WTC11 (cell line): ENCODE measurements at places on chromosomes 7 and 10. TPM values are rescaled to one million over a fixed set of nuclear protein-coding genes. Genes with fewer than 3 reads are reported as not detected.

- DNase-seq = no peak
These were observed 6.7 kb downstream of the OR13A1 start for GRCh38 chr10:45308707-45309106.

DNA sequence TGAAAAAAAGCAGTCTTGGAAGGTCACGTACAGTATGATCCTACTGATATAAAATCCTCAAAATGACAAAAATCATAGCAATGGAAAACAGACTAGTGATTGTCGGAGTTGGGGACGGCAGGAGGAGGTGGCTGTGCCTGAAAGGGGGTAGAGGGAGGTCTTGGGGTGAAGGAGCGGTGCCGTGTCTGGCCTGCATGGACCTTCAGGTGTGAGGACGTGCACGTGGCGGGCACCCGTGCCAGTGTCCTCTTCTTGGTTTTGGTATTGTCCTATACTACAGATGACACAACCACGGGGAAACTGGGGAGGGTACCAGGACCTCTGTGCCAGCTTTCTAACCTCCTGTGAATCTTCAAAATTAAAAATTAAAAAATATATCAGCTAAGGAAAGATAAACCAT lies 73.0 kb downstream of the COBL start:
- no peak for DNase-seq

SMO gene
- 56.9 to 61.4 TPM (median 60.3 TPM) in 3 replicates for total RNA-seq

UFSP1 gene
- total RNA-seq = 3.9 to 4.8 TPM (median 4.6 TPM) in 3 replicates

SFMBT2 gene
- 10.9 to 14.3 TPM (median 12.0 TPM) in 3 replicates for total RNA-seq

DNA sequence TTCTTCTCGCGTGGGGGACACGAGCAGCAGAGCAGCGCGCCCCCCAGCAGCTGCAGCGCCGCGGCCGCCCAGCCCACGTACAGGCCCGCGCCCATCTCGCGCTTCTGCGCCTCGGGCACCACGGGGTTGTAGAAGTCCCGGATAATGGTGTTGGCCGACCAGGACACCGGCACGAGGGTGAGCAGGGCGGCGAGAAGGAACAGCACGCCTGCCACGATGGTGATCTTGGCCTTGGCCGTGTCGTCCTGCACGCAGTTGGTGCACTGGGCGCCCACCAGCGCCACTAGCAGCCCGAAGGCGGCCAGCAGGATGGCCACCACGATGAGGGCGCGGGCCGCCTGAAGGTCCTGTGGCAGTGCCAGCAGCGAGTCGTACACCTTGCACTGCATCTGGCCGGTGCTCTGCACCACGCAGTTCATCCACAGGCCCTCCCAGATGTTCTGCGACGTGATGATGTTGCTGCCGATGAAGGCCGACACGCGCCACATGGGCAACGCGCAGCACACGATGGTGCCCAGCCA lies 529 bp downstream of the CLDN3 start:
- DNase-seq = no peak

- DNase-seq = no peak
These were observed 10.9 kb downstream of the PDZD8 start for GRCh38 chr10:117364110-117364960.

DNA sequence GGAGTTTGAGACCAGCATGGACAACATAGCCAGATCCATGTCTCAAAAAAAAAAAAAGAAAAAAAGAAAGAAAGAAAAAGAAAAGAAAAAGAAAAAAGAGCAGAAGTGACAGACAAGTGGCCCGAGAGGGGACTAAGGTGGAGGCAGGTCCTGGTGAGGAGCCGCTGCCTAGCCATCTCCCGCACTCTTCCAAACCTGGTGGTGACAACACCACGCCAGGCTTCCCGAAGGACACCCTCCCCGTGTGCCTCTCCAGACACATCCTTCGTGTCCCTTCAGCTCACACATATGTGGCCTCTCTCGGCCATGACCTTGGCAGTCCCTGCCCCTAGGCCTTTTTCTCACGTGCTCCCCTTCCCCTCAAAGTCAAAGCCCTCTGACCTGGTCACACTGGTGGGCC lies 36.4 kb downstream of the IFT22 start:
- no peak for DNase-seq

STAG3 gene
- total RNA-seq = 5.2 to 7.6 TPM (median 5.5 TPM) in 3 replicates

PEX1 gene
- 24.1 to 25.4 TPM (median 24.9 TPM) in 3 replicates for total RNA-seq

GRCh38 chr7:129108581-129108980 lies 35.9 kb upstream of the TSPAN33 start:
- DNase-seq = no peak

GNGT1 gene
- 0.63 to 1.3 TPM (median 1.2 TPM) in 3 replicates for total RNA-seq

PAPSS2 gene
- total RNA-seq = 22.1 to 30.4 TPM (median 29.7 TPM) in 3 replicates

DNA sequence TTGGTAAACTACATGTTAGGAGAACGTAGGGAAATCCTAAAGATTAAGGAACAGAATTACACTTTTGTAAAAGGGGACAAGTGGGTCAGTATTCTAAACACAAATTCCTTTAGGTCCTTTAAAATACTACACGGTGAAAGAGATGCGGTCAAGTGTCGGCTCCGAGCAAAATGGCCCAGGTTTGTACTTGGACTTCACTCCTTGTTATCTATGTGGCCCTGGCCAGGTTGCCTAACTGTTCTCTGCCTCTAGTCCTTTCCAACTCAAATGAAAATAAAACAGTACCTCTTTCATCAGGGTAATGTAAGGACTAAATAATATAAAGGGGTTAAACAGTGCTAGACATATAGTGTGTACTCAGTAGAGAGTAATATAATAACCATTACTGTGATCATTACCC lies 344.8 kb downstream of the PARD3 start:
- DNase-seq = no peak

DNA sequence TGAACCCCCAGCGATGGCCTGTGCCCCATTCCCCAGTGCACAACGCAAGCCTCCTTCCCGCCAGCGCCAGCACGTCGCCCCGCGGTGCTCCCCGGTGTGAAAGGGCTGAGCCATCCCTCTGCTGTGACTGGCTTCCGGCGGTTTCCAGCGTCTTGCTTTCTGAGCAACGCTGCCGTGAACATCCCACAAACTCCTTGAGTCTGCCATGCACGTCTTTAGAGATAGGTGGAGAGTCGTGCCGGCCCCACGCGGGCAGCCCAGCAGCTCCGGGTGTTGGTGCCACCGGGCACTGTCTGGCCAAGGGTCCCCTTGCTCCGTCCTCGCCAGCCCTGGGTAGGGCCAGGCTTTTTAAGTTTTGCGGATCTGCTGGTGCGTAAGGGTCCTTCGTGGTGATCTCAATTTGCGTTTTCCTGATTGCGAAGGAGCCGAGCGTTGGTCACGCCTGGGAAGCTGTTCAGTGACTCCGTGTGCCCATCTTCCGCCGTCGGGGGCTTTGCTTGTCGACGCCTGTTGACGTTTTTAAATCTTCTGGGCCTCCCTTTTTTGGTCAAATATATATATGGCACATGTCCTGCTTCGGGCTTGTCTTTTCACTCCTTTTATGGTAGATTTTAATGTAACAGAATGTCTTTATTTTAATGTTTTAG lies 70.6 kb downstream of the FOXL3 start:
- no peak for DNase-seq

IFIT3 gene
- 0.14 to 0.42 TPM (median 0.39 TPM) in 3 replicates for total RNA-seq

GRCh38 chr10:62433181-62433692 lies 59.1 kb downstream of the ZNF365 start:
- no peak for DNase-seq

CLDN4 gene
- total RNA-seq = 32.0 to 54.3 TPM (median 52.5 TPM) in 3 replicates
